ENCODE measurements at places on chromosomes 16 and 17.

DNA sequence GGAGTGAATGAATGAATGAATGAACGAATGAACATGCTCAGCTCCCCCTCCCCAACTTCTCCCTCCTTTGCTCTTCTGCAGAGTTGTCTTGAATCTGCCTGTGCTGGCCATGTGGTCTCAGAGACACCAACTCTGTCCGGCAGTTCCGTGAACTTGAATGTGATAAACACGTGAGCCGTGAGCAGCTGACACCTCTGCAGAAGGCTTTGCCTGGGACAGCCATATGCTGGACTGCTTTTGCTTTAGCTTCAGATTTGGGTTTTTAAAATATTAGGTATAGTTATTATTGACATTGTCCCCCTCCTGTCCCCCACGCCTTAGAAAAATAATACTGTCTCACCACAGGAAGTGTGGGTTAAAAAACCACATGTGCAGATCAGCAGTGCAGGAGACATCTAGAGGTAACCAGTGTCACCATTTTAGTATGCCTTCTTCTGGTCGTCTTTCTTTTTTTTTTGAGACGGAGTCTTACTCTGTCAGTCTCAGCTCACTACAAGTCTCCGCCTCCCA lies 83.8 kb downstream of the ABCC1 start:
- peak; percentile 72 for DNase-seq

DNA sequence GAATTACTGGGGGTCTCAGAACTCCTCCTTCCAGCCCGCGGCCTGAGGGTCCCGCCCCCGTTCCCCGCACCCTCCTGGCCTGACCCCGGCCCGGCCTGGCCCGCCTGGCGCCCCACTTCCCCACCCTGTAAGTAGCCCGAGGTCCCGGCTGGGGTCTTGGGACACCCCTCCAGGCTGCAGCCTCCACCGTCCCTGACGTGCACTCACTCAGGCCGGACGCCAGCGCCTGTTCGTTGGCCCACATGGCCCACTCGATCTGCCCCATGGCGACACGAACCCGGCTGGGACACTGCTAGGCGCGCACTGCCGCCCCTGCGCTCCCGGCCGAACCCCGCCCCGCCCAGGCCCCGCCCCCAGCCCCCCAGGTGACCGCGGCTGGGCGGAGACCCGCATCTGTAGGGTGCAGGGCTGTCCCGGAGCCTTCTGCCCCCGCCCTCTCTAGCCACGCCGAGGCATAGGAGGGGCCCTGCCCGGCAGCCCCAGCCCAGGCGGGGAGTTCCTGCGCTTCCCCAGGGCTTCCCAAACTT lies at the start of gene CYBA:
Gene CYBA (minus strand): TSS at position 305 of the 527 bp plus-strand sequence. CDS start 40 bp downstream, at position 265.
- DNase-seq: peak; percentile 87

GRCh38 chr17:978103-979093 lies 1.2 kb downstream of the NXN start:
- DNase-seq: peak; percentile 32

DNA sequence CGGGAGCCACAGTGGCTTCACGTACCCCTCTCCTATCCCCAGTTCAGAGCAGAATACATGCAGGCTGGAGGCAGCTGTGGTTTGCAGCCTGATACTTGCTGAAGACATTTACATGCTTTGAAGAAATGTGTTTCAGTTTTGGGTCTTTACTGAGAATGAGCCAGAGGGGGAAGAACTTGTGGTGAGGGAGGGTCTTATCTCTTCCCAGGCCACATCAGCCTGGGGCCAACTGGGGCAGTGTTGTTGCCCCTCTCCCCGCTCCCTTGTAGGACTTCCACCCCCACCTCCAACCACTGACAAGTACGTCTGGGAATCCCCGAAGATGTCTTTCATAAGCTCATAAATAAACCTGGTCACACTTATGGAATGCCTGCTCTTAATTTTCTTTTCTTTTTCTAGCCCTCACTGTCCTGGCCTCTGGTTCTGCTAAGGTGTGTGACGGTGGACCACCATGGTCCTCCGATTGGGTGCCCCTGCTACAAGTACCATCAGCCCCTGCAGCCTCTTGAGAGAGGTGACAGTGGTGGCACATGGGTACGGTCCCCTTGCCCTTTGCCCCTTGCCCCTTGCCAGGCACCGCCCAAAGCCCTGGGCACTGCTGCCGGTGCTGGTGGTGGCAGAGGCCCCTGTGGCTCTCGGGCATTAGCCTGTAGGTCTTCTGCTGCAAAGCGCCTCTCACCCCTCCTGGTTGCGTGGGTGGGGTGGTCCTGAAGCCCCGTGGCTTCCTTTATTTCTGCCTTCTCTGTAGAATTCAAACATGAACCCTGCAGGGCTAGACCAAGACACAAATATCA lies 144.8 kb upstream of the RPH3AL start:
- peak; percentile 31 for DNase-seq

- peak; percentile 47 for DNase-seq
Measured at GRCh38 chr17:39167476-39167875, 1.5 kb upstream of the ARL5C start.

GRCh38 chr17:15920758-15921239 lies 24.1 kb upstream of the ADORA2B start:
- no peak for DNase-seq
